Activated CD4-positive, CD25-positive, alpha-beta regulatory T cell (primary cell): ENCODE measurements at places on chromosomes 13 and 19.

DNA sequence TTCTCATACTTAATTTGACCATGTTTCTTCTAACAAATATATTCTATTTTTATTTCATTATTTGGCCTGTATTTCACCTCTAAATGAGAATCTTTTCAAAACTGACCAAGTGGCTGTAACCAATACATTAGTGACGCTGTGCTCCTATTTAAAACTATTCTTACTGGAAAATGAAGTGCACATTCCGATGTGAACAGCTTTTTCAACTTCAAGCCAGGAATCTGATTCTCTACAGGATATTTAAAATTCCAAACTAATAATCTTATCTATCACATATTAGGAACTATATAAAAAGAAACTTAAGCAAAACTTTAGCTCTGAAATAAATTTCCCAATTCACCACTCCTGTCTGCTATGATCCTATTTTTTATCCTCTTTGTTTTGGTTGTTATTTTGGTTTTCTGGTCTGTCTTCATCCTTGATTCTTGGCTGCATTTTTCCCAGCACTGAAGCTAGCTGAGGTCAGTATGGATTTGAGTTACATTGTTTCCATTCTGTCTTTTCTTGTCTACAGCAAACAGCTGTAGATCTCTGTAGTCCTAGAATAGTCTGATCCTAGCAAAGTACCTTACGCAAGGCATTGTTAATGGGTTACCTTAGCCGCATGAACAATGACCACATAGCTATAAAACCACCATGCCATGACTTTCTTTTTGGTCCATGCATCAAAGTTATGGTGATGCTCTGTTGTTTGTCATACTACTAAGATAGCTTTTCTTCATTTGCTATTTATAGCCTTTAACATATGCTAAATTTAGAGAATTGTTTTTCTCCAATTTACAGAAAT lies 748.6 kb upstream of the SPRY2 start:
- no peak for DNase-seq

- no peak for DNase-seq
These were observed 222.7 kb upstream of the SOX1 start for GRCh38 chr13:111844222-111844671.

GRCh38 chr13:99351772-99352171 lies 44.6 kb upstream of the GPR183 start:
- DNase-seq = no peak

- no peak for DNase-seq
These were observed 100.7 kb upstream of the RXFP2 start for GRCh38 chr13:31638577-31638976.

- DNase-seq = no peak
These were observed 419 bp downstream of the MRPS31 start for GRCh38 chr13:40770609-40770933.

DNA sequence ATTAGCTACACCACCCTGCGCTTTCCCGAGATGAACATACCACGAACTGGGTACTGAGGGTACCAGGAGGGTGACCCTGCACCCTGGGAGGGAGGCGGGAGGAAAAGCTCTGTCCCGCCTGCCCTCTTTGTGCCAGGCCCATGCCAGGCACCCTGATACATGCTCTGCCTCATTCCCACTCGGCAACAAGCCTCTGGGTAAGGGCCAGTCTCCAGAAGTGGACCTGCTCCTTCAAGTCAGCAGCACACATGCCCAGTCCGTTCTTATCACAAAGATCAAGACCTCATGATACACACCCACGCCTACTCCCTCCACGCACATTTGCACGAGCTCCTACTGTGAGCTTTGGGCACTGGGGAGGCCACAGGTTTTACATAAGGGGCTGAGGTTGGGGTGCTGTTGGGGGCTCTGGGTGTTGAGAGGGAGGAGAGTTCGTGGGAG lies 2.0 kb upstream of the FFAR1 start:
- DNase-seq = no peak

GRCh38 chr13:71169180-71169579 lies 697.8 kb downstream of the DACH1 start:
- no peak for DNase-seq
